ENCODE measurements at places on chromosomes 7 and 10. TPM values are rescaled to one million over a fixed set of nuclear protein-coding genes. Genes with fewer than 3 reads are reported as not detected.

TMEM140 gene
- total RNA-seq, result 81.7 TPM

PFKP gene
- 62.4 TPM for total RNA-seq

ZNF487 gene
- 19.1 TPM for total RNA-seq

FAM24B gene
- total RNA-seq, result 12.6 TPM

GDF2 gene
- total RNA-seq, result not detected

ADARB2 gene
- 0.27 TPM for total RNA-seq

LLCFC1 gene
- not detected for total RNA-seq
